NCI-H748 treated with DMSO at 0.1 percent for 48 hours (cell line): ENCODE measurements at places on chromosomes 5 and 9.

DNA sequence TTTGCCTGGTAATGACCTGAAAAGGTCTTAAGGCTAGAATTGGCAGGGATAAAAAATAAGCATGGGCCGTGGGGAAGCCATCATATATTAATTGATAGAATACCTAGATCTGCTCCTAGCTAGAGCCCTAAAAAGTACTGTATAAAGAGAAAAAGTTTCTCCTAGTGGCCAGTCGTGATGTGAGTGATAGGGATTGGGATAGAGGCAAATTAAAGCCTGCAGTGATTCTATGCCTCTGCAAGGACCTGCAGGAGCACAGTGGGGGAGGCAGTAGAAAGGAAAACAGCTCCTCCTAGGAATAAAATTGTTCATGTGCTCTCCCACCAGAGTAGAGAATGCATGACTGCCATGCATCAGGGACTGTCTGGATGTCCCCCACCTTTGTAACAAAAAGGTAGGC is 56.2 kb upstream of the FTMT start:
- DNase-seq: no peak

DNA sequence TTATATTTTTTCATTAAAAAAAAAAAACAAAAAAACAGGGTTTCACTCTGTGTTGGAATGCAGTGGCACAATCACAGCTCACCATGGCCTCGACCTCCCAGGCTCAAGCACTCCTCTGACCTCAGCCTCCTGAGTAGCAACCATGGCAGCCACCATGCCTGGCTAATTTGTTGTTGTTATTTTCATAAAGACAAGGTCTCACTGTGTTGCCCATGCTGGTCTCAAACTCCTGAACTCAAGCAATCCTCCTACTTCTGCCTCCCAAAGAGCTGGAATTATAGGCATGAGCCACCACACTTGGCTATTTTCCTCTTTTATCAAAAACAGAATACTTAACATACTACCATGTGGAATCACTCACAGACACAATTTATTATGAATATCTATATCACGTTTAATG is 46.7 kb downstream of the UBAP2 start:
- DNase-seq: no peak

DNA sequence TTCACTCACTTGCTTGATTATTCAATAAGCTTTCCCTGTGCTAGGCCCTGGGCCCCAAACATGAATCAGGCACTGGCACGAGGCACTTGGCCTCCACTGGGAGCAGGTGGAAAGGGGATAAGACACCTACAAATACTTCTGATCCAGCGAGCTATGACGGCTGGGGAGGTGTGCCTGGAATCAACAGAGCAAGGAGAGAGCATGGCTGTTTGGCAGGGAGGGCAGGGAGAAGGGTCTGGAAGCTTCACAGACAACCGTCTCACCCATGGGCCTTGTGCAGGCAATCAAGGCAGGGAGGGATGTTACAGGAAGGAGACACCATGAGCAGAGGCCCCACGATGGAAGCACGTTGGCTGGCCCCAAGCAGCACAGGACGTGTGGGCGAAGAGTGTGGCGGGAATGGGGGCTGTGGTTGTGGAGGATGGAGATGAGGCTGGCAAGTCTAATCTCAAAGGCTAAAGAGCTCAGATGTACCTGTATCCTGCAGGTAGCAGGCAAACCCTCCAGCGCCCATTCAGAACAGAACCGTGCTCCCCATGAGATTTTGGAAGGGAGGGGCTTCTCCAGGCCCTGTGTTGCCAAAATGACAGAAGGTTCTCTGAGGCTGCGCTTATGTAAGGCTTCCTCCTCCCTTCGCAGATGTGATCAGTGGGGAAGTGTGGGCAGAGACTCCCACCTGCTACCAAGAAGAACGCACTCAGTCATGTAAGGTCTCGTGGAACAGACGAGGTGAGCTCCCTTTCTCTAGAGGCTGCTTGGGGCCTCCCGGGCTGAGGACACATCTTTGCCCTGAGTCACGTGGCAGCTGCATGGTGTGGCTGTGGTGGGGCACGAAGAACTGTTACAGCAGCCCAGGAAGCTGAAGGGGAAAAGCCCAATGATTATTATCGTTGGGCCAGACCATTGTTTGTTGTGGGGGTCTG is 189.7 kb downstream of the DAB2IP start:
- DNase-seq: no peak

GRCh38 chr5:123518111-123518510 is 6.1 kb downstream of the CSNK1G3 start:
- no peak for DNase-seq

- DNase-seq: no peak
These were observed 147.8 kb upstream of the RAPGEF1 start for GRCh38 chr9:131887680-131888079.

- no peak for DNase-seq
These were observed 108.1 kb downstream of the FBXW11 start for GRCh38 chr5:171898386-171898785.

DNA sequence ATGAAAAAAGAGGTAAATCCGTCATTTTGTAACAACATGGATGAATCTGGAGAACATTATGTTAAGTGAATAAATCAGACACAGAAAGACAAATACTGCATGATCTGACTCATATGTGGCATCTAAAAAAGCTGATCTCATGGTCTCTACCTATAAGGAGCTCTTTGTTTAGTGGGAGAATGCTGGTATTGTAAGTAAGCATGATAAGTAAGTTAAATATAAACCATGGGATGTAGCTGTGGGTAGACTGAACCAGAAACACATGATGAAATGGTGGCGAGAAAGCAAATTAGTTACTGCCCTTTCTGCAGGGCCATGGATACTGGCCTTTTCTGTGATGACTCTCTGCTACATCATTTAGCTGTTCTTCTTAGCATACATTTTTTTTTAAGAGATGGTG is 66.4 kb upstream of the RUSC2 start:
- DNase-seq: no peak

DNA sequence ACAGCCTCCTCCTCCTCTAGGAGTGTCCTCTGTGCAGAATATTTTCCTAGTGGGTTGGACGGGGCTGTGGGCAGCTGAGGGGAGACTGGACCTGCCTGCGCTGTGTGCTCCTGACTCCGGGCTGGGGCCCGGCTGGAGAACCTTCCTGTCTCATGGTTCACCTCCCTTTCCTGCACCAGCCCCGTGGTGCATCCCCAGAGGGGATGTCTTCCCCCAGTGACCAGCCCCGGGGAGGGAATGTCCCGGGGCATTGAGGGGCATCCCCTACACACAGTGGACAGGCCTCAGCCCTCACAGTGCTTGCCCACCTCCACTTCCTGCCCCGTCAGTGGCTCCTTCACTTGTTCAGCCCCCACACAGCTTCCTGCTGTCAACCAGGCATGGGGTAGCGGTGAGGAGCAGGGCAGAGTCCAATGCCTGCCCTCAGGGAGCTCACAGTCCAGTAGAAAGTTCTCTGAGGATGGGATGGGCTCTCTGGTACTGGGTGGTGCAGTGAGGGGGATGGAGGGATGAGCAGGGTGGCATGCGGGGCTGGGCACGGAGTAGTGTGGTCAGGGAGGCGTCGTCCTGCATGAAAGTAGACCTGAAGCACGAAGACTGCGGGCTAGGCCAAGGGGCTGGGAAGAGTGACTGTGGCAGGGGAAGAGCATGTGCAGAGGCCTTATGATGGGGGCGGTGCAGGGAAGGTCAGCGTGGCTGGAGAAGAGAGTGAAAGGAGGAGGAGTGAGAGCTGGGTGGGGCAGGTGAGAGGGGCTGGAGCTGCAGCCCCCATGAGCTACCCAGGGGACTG is 52.1 kb upstream of the PITX1 start:
- DNase-seq: no peak

DNA sequence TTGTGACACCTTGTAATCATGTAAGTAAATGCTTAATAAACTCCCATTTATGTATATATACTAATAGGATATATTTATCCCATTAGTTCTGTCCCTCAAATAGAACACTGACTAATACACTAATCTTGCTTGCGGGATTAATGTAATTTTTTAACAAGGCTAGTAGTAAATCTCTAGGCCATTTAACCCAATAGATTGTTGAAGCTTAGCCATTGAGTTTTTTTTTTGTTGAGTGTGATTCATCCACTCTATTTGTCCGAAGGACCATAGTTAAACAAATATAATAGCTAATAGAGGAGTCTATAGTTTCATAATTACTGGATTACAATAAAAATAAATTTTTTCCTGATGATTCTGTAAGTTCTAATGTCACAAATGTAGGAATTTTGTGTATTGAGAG is 474.4 kb downstream of the CDH9 start:
- no peak for DNase-seq

- no peak for DNase-seq
These were observed 11.1 kb downstream of the NIPSNAP3B start for GRCh38 chr9:104774831-104775573.

GRCh38 chr5:108884736-108885135 is 137.0 kb downstream of the FER start:
- DNase-seq: no peak

GRCh38 chr9:78669591-78669990 is 372.7 kb downstream of the PSAT1 start:
- DNase-seq: no peak

- no peak for DNase-seq
These were observed 293.7 kb downstream of the SPOCK1 start for GRCh38 chr5:137205231-137206027.

GRCh38 chr5:14450018-14450524 is 131.5 kb upstream of the OTULINL start:
- no peak for DNase-seq

DNA sequence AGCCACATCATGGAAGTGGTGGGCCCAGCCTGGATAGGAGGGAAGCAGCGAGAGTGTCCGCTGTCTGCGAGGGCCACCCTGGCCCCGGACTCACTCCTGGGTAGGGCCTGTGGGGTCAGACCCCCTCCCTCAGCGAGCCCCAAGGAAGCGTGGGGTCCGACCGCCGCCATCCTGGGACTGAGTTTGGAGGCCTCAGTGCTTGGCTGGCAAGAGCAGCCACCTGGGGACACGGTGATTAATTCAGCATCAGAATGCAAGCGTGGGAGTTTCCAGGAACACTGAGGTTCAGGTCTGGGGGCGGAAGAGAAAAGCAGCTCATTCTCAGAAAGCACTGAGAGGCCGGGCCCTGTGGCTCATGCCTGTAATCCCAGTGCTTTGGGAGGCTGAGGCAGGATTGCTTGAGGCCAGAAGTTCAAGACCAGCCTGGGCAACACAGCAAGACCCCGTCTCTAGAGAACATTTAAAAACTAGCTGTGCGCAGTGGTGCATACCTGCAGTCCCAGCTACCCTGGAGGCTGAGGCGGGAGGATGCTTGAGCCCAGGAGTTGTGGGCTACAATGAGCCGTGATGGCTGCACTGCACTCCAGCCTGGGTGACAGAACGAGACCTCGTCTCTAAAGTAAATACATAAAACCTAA is 18.3 kb upstream of the CAMSAP1 start:
- no peak for DNase-seq

DNA sequence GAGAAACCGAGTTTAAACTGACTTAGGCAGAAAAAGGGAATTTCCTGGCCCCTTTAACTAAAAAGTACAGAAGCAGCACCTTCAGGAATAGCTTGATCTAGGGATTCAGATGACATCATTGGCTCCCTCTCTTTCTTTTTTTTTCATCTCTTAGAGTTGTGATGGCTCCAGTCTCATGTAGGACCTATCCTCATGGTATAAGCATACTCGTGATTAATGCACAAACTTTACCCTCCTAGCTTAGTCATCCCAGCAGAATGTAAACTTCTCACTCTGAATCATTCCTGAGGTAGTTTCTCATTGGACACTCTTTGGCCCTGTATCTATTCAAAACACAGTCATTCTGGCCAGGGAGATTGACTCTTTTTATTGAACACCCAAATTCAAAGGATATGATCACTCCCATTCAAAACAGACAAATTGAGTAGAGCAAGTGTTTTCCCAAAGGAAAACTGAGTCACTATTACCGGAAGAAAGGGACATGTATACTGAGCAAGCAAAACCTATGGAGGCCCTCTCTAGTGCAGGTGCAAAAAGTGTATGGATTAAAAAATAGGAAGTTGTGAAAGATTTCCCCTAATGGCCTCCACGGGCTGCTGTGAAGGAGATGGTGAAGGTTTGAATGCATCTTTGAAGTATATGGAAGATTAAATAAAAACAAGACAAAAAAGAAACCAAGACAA is 27.6 kb upstream of the SMIM23 start:
- no peak for DNase-seq

- no peak for DNase-seq
These were observed 717.0 kb downstream of the BRINP1 start for GRCh38 chr9:118652258-118652657.

DNA sequence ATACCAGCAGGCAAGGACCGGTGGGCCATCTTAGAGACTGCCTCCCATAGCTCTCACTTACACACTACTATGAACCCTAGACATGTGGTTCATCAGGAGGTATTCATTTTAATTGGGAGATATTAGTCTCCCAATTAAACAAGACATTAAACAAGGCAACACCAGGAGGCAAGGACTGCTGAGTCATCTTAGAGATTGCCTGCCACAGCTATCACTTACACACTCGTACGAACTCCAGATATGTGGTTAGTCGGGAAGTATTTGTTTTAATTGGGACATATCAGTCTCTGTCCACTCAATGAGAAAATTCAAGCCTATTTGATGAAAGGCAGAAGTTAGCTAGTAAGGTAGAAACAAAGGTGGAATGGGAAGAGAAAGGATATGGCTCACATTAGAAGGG is 343.9 kb downstream of the NFIB start:
- DNase-seq: no peak

GRCh38 chr5:81756016-81756415 is 5.1 kb upstream of the SSBP2 start:
- DNase-seq: no peak

- no peak for DNase-seq
These were observed 59.7 kb downstream of the ATP10B start for GRCh38 chr5:160792281-160792680.

DNA sequence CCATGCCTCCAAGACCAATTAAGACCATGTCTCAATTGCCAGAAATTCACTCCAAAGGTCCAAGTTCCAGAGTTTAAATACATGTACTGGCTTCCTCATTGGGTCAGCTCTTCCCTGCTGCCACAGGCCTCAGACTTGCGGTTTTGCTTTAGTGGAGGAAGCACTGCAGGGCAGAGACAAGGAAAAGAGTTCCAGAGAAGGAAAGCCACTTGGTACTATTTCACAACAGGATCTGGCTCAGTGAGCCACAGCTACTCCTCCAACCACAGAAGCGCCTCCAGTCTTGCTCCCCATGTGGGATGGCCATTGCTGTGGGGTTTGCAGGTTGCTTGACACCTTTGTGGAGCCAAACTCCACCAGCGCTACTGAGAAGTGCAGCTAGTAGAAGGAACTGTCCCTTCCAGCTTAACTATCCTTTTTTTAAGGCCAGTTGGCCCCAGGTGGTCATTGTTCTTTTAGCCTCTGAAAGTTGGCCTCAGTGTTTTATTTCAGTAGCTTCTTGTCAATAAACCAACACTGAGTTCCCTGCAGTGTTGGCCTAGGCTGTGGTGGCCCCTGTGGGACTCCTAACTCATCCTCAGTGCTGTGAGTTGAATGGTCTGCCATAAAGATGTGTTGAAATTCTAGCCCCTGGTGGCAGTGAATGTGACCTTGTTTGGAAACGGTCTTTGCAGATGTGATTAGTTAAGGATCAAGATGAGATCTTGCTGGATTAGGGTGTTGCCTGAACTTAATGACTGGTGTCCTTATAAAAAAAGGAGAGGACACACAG is 93.7 kb upstream of the DAP start:
- DNase-seq: no peak

GRCh38 chr9:76269789-76270188 is 124.4 kb downstream of the RFK start:
- no peak for DNase-seq
